ENCODE measurements at places on chromosomes 3 and 15.

GRCh38 chr15:73596174-73596573 is 37.0 kb downstream of the NPTN start:
- DNase-seq = no peak

DNA sequence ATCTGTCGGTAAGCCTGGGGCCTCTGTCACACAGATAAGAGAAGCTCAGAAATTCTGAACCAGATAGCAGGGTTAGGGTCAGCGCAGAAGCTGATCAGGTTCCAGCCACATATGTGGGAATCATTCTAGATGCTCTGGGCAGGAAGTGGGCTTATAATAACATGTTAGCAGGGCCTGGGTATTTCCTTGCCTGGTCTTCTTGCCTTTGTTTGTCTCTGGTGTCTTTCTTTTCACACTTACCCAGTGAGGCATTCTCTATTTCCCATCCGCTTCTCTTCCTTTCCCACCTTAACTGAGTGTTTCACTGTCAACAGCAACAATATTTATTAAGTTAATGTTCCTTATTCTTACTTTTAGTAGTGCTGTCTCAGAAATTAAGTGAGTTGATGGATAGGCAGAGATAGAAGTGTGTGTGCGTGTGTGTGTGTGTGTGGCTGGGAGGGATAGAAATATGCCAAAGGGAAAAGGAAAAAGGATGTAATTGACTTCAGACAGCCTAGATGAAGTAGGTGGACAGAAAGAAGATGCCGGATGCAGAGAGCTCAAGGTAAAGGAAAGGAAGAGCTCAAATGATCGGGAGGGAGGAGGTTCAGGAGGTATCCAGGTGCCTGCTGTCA is 2.0 kb downstream of the PLA1A start:
- no peak for DNase-seq

- DNase-seq = no peak
Measured at GRCh38 chr3:12479919-12480427, 4.3 kb upstream of the TSEN2 start.

DNA sequence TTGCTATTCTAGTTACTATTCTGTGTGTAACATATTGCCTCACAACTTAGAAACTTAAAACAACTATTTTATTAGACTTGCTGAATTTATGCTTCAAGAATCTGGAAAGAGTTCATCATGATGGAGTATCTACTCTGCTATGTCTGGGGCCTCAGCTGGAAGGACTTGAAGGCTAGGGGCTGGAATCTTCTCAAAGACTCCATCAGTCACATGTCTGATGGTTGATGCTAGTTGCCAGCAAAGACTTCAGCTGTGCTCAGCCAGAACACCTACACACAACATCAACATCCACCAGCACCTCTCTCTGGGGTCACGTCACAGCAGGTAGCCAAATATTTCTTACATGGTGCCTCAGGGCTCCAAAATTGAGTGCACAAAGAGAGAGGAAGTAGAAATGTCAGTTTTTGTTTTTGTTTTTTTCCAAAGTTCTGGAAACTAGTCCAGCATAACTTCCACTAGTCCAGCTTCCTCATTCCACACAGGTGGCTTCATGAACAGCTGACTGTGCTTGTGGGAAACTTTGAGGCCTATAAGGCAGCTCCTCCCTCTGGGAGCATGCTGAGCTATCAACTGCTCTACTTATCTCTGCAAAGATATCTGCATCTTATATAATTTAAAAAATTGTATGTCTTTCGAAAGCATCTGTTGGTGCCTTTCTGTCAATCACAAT is 325.4 kb upstream of the AGTR1 start:
- DNase-seq = no peak

GRCh38 chr3:67421912-67422311 is 232.5 kb downstream of the SUCLG2 start:
- no peak for DNase-seq

GRCh38 chr3:58639842-58640241 is 26.7 kb downstream of the FAM3D start:
- no peak for DNase-seq

GRCh38 chr3:163768048-163768447 is 1310.2 kb downstream of the SI start:
- DNase-seq = no peak

DNA sequence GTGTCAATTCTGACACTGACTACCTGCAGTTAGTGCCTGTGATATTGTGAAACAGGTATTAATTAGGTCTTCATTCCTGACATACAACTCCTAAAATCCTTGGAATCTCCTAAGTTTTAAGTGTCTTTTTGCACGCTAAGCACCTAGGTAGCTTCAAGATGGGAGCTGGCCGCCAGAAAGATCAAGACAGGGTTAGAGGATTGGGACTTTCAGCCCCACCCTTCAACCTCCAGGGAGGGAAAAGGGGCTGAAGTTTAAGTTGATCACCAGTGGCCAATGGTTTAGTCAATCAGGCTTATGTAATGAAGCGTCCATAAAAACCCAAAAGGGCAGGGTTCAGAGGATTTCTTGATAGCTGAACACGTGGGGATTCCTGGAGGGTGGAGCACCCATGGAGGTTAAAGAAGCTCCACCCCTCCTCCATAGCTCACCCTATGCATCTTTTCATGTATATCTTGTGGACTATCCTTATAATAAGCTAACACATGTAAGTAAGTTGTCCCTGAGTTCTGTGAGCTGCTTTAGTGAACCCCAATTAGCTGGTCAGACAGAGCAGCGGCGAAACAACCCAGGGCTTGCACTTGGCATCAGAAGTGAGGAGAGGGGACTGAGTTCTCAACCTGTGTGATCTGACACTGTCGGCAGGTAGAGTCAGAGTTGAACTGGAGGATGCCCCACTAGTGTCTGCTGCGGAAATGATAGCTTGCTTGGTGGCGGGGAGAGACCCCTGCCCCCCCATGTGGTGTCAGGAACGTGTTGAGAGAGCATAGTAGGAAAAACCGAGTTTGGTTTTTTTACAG is 12.8 kb upstream of the SRP14 start:
- DNase-seq = no peak

- DNase-seq = no peak
Measured at GRCh38 chr15:34673241-34673640, 81.6 kb downstream of the GJD2 start.

DNA sequence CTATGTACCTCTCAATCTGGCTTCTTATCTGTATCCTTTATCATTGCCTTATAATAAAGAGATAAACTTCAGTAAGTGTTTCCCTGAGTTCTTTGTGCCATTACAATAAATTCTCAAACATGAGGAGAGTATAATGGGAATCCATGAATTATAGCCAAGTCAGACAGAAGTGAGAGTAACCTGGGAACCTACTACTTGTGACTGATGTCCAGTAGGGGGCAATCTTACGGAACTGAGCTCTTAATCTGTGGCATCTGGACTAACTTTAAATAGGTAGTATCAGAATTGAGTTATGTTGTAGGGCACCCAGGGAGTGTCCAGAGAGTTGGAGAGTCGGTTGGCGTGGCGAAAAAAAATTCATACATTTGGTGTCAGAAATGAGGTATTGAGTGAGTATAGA is 542.6 kb downstream of the ZBBX start:
- DNase-seq = no peak

- peak; percentile 38 for DNase-seq
Measured at GRCh38 chr15:64842986-64843561, 1.4 kb downstream of the PLEKHO2 start.

DNA sequence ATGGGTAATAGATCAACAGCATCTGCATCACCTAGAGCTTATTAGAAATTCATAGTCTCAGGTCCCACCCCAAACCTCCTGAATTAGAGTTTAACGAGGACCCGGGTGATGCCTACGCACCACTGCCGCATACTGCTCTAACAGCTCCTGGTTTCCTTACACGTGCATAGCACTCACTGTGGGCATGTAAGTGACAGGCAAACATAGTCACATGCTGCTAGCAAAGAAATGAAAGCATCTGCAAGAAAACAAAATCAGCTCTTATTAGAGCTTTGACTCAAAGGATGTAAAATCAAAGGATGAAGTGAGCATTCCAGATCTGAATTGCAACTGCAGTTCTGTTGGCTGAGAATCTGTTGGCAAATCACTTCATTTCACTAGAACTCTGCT is 19.1 kb upstream of the RIOX2 start:
- DNase-seq = no peak

- DNase-seq = no peak
Measured at GRCh38 chr15:63855735-63856134, 22.0 kb upstream of the HERC1 start.

DNA sequence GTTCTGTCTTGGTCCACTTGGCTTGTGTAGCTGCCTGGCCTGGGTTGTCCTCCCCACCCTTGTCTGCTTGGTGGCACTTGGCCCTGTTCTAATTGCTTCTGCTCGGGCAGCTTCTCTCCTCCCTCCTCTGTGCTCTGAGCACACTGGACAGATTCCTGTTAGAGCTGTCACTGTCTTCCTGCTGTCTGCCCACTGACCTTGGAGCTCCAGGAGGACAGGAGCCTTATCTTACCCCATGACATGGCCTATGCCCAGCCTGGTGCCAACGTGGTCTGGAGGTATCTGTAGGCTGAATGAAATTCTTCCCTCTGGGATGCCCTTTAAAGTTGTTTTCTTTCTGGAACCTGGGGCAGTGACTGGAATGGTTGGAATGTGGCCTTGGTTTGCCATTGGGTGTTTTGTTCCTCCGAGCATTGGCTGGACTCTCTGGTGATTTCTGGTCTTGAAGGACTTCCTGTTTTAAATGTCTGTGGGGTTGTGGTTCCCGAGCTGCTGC is 94.1 kb downstream of the FAM43A start:
- DNase-seq = no peak

DNA sequence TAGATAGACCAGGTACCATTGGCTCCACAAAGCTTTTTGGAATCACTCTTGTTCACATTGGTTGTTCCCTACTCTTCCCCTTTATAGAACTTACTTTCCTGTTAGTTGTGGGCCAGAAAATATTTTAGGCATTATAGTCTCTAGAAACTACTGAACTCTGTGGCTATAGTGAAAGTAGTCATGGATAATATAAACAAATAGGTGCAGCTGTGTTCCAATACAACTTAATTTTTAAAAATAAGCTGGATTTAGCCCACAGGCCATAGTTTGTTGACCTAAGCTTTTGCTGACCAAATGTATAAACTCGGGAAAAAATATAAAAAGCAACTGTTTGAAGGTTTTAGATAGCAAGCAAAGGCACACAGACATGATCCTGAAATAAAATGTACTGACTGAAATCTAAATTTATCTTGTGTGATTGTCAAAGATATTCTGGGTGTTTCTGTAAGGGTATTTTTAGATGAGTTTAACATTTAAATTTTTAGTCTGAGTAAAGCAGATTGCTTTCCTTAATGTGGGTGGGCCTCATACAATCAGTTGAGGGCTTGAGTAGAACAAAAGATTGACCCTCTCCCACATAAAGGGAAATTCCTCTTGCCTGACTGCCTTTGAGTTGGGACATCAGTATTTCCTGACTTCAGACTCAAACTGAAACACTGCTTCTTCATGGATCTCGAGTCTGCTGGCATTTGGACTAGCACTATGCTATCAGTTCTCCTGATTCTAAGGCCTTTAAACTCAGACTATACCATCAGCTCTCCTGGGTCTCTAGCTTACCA is 13.2 kb downstream of the IQCB1 start:
- DNase-seq = no peak

DNA sequence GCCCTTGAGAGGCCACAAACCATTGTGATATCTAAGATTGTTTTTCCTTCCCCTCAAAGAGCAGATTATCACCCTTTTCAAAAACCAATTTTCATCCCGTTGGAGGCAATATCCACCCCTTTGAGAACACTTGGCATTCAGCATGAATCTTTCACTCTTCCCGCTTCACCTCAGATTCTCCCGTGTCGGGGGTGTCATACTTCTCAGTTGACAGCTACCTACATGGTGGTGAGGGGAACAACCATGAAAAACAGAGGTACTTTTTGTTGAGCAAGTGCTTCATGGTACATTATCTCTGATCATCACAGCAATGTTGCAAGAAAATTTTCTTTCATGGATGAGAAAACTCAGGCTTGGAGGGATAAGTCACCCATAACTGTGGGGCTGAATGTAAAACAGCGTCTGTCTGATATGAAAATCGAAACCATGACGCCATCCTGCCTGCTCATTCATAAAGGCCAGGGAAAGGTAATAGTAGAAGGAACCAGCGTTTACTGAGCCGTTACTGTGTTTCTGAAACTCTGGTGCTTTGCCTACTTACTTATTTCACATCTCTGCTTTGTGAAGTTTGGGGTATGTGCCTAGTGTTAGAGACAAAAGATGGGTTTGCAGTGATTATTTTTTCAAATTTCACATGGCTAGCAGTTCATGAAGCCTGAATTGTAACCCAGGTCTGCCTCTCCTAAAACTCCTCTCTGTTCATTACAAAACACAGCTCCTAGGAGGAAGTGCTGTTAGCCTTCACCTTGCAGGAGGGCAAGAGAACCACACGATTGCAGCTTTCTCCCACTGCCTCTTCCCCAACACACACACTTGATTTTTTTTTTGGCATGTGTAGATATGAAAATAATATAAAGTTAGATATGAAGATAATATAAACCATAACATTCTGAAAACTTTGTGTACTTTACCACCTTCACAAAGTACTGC is 35.4 kb downstream of the SV2B start:
- no peak for DNase-seq

DNA sequence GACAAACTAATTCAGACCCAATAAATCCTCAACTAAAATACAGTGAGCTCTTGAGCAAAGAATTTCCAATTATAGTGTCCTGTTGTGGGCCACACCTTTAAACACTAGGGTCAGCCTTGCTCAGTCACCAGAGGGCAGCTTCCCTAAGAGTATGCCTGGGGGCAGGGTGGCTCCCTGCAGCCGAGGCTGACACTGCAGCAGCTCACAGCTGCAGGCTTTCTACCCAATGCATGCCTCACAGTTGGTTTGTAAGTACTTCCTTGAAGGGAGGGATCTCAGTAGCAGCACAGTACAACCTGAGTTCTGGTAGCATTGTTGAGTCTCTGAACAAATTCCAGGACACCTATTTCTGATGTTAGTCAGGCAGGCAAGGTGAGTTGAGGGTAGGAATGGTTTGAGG is 335.6 kb downstream of the TUSC7 start:
- DNase-seq = peak; percentile 9

DNA sequence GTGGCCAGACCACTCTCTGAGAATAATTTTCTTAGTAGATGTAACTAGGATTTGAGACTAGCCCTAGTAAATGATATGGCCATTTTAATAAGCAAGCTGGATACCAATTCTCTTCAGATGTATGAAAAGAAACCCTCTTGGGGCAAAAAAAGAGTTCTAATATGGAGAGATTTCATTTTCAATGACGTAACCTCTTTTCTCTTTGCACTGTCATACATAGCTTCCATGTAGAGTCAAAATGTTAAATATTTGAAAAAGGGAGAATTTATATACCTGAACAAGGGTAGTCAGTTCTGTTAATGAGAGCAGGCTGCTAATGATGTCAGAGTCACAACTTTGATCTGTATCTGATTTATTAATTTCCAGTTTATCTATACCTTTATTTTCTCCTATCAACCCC is 120.0 kb downstream of the KBTBD8 start:
- no peak for DNase-seq

GRCh38 chr3:130816561-130817445 is 70.2 kb upstream of the PIK3R4 start:
- no peak for DNase-seq

Data from MG63 (cell line).